Anterior cingulate cortex (tissue), 58 donors: ENCODE measurements at places on chromosomes 13 and 19.

- no peak for DNase-seq
These were observed 13.4 kb downstream of the SERP2 start for GRCh38 chr13:44386913-44387556.

DNA sequence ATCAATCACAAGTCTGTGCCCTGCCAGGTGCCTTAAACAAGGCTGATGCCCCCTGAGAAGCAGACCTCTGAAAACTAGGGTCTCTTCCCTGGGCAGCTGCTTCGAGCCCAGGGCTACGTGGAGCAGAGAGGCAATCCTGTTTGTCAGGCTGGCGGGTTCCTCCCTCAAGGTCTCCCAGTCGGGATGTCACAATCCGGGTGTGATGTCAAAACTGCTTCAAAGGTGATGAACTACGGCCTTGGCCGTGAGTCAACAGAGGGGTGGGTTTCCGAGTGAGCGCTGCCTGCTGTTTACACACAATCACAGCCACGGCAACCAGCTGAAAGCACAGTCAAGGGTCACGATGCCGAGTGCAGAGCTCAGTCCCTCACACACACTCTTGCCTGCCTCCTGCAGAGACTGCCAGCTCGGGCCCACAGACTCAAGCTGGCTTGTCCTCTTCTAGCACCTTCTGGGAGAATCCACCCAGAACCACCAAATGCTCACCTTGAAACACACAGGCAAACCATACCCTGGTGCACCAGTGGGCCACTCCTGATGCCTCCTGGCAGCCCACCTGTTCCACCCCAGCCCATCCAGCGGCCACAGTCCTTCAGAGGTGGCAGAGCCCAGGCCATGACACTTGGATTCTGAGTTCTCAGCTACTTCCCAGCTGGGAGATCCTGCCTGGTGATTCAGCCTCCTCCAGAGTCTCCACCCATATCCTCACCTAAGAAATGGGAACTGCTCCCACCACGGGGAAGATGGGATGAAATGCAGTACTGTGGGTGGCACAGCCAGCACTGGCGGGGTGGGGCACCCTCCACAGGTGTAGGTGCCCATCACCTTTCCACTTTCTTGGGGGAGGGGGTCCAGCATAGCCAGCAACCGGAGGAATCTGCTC, 6.8 kb downstream of the ELL start:
- DNase-seq, result no peak

DNA sequence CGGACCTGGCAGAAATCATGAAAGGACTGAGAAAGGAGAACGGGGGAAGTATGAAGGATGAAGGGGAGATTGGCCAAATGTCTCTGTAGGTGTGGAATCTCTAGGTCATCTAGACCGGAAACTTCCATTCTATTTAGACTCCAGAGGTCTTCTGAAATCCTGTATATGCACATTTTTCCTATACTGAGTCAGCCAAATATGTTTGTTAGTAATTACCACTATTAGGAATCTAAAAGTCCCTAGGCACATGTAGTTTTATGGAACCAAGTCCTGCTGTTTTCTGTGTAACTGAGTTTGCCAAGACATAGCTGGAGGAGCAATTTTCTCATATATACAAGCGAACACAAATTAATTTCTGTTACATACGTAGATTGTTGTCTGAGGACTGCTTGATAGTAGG, 498.1 kb downstream of the GPC5 start:
- no peak for DNase-seq

DNA sequence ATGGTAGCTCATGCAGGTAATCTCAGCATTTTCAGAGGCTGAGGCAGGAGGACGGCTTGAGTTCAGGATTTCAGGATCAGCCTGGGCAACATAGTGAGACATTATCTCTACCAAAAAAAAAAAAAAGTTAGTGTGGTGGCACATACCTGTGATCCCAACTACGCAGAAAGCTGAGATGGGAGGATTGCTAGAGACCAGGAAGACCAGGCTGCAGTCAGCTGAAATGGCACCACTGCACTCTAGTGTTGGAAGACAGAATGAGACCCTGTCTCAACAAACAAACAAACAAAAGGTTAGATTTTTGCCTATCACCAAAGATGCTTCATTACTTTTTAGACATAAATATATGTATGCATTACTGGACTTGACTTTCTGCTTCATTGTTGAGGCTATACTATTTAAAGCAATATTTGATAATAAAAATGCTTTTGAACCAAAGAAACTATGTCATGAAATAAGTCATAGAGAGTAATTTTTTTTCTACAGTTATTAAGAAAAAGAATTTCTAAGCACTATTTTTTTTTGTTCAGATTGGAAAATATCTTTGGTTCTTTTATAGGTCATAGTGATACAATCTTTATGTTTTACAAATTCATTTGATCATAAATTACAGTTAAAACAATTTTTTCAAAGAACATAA, 1180.1 kb upstream of the ATXN8OS start:
- DNase-seq, result peak; percentile 1

GRCh38 chr13:71964491-71965100, 97.6 kb upstream of the DACH1 start:
- no peak for DNase-seq

- DNase-seq, result peak; percentile 86
These were observed at the start of gene FBXW9 for GRCh38 chr19:12696366-12697335. Gene FBXW9 (minus strand): TSS chr19:12696631. CDS start chr19:12696581, 50 bp downstream.

- no peak for DNase-seq
These were observed 46.8 kb downstream of the ARHGEF18 start for GRCh38 chr19:7395360-7396066.

- DNase-seq, result no peak
These were observed 67.3 kb upstream of the SPRY2 start for GRCh38 chr13:80408270-80408669.

DNA sequence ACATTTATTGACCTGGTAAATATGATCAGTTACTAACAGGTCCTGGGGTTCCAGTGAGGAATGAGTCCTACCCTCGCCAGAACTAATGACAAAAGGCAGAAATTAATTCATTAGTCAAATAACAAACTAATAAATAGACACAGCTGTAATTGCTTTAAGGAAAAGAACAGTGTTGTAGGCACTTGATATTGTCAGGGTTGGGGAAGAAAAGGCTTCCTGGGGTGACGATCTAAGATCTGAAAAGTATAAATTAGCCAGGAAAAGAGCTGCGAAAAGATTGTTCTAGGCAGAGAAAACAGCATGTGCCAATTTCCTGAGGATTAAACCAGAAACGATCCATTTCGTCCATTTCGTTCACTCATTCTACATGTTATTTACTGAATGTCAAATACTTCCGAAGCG, 670 bp upstream of the CHAF1A start:
- DNase-seq, result no peak

DNA sequence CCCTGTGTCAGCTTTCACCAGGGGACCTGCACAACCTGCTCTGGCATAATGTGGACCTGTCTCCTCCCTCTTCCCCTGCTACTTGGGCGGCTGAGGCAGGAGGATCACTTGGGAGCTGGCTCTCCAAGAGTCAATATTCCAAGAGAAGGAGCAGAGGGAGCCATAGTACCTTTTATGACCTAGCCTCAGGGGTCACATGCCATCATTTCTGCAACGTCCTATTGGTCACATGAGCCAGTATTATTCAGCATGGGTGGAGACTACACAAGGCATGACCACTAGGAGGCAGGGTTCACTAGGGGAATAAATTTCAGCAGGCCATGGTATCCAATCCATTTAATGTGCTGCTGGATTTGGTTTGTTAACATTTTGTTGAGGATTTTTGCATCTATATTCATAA, 12.0 kb upstream of the SHFL start:
- DNase-seq, result no peak

DNA sequence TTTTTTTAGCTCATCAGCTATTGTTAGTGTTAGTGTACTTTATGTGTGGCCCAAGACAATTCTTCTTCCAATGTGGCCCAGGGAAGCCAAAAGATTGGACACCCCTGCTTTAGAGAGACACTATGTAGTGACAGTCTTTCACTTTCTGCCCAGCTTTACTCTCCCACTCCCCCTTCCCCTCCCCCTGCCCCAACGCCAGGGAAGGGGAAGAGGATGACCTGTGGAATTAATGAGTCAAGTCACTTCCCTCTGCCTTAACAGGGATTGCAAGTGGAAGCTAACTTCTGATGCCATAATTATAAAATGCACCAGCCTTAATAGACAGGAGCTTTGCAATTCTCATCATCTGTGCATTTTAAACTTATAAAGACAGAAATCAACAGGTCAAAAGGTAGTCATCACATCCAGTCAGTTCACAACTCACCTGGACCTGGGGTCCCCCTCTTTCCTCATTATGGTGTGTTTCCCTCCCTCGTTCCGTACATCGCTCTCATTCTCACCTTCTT, 1.6 kb downstream of the ZNF415 start:
- DNase-seq, result no peak

DNA sequence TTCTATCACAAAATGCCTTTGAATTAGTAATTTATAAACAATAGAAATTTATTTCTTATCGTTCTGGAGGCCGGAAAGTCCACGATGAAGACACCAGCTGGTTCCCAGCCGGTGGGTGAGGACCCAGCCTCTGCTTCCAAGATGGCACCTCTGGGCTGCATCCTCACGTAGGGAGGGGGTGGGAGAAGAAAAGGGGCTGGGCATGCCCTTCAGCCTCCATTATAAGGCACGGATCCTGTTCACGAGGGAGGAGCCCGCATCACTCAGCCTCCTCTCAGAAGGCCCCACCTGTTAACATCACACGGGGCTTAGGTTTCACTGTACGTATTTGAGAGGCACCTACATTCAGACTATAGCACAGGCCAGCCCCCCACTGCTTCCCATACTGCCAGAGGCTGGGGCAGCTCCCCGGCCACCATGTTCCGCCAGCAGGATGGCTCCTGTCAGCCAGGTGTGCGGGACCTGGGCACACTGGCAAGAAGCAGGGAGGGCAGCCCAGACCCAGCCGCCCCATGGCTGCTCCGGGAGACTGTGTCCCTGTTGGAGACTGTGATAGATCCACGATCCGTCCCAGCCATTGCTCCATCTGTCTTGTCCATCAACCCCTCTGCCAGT, 131.6 kb downstream of the SOX1 start:
- no peak for DNase-seq

GRCh38 chr19:39031368-39032062, 834 bp downstream of the FBXO27 start:
- peak; percentile 73 for DNase-seq
